Activated T-helper 1 cell treated with anti-CD3 and anti-CD28 coated beads, Interleukin-2, amount 50 U/mL, for 16 hours (primary cell): ENCODE measurements at places on chromosomes 2 and 18.

GRCh38 chr2:16178551-16179130, 238.3 kb downstream of the MYCN start:
- no peak for DNase-seq

- DNase-seq, result no peak
Observed at GRCh38 chr18:52409727-52410126, 69.7 kb downstream of the DCC start.

DNA sequence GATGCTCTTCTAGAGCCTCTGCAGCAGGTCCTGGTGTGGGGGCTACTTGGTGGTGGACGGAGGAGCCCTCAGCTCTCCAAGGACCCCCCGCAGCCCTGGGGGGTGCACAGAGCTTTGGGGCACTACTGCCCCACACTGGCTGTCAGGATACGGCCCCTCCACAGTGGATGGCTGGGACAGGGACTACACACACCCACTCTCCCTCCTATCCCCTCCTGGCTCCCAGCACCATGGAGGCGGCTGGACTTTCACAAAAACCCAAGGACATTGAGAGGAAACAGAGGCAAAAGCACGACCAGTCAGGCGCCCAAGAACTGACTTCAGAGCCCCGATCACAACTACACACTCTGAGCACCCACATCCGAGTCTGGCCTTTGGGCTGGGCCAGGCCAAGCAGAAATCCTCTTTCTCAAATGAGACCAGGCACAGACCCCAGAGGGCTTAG, 12.6 kb downstream of the GPR35 start:
- no peak for DNase-seq

DNA sequence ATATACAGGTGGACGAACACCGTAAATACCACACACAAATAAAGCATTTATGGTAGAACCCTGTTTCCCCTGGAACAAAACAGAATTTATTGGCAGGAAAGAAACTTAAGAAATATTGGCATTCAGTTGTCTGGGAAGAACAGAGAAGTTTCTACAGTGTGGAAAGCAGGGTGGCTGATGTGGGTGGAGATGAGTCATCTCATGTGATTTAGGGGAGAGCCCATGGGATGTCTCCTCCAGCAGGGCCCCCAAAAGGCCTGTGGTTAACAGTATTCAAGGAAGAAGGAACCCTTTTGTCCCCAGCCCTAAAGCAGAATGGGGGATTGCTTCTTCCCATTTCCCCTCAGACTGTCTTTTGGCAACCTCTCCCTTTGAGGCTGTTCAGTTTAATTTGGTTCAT, 24.2 kb downstream of the SIX3 start:
- DNase-seq, result no peak

- DNase-seq, result no peak
Observed at GRCh38 chr2:104859291-104859765, 5.4 kb downstream of the POU3F3 start.

- no peak for DNase-seq
Observed at GRCh38 chr2:134253117-134253704, 661 bp upstream of the MGAT5 start.

DNA sequence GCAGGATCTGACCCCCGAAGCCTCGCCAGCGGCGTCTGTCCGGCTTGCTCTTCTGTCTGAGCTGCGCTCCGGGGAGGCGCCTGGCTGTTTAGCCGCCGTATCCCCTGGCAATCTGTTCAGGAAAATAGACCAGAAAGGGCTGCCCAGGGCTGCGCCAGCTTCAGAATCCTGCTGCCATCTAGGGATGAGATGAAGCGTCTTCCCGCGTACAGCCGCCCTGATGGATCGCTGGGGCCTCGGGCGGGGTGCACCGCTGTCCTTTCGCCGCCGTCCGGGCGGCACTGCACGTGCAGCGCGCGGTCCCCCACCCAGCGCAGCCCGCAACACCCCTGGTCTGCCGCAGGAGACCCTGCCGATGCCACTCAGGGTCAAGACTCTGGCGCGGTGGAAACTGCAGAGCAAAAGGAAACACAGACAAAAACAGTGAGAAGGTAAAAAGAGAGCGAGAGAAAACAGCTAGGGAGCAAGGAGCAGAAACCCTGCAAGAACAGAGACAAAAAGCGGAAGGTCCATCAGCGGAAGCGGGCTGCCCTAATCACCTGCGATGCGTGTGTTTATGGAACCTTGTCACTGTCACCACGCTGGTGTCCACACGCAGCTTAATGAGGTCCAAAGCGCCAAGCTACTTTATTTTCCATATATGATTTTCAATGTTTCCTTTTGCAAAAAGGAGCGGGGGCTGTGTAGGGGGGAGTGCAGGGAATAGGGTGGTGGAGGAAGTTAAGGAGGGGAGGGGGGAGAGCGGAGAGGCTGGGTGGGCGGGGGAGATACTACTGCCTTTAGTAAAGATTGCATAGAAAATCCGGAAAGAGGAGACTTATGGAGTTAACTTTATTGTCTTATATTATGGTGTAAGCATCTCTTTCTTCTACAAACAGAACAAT, 2113.3 kb upstream of the PIK3C3 start:
- no peak for DNase-seq

DNA sequence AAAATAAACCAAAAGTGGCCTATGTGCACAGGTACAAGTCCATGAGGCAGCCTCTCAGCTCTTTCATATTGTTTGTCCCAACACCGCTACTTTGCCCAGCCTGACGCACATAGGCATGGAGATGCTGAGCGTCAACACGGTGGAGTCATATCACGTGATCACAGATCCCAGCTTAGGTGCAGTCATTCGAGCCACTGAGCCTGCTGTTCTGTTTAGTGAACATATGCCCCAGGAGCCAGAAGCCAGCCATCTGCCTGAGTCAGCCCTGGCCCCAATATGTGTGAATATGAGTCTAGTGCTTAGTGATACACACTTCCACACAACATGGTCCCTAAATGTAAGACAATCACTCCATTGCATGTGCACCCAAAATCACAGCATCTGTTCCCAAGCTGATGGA, 88.2 kb upstream of the LCLAT1 start:
- no peak for DNase-seq

- DNase-seq, result no peak
Observed at GRCh38 chr2:60002183-60002867, 551.1 kb downstream of the BCL11A start.
